Keratinocyte (primary cell): ENCODE measurements at places on chromosomes 1 and 21.

DNA sequence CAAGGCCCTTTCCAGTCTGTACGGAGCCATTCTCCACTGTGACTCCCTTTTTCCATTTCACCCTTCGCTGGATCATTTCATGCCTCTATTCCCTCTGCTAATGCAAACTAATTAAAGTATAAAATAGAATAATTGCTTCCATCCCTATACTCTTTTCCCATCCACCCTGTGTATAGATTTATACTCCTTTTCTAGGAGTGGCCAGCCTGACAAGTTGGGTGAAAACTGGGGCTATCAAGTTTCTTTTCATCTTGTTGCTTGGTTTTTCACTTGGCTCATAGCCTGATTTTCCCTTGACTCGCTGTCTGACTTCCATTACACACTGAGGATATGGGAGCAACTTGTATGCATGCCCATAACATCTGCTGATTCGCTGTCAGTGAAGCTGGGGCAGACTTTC, 107.0 kb downstream of the PLXNA2 start:
- DNase-seq: no peak

GRCh38 chr1:10631811-10632593, 157.3 kb downstream of the PEX14 start:
- no peak for DNase-seq

GRCh38 chr1:6450943-6451373, 15.0 kb downstream of the TNFRSF25 start:
- no peak for DNase-seq

DNA sequence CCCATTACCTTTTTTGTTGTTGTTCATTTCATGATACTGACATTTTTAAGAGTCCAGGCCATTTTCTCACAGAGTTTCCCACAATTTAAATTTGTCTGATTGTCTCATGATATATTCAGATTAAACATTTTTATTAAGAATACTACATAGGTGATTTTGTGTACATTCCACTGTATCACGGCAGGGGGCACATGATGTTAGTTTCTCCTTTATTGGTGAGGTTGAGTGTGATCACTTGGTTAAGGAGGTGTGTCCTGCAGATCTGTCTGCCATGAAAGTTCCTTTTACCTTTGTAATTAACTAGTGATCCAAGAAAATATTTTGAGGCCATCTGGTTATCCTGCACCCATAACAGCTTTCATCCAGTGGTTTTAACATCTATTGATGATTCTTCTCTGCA, 11.8 kb downstream of the RTCA start:
- DNase-seq: no peak

DNA sequence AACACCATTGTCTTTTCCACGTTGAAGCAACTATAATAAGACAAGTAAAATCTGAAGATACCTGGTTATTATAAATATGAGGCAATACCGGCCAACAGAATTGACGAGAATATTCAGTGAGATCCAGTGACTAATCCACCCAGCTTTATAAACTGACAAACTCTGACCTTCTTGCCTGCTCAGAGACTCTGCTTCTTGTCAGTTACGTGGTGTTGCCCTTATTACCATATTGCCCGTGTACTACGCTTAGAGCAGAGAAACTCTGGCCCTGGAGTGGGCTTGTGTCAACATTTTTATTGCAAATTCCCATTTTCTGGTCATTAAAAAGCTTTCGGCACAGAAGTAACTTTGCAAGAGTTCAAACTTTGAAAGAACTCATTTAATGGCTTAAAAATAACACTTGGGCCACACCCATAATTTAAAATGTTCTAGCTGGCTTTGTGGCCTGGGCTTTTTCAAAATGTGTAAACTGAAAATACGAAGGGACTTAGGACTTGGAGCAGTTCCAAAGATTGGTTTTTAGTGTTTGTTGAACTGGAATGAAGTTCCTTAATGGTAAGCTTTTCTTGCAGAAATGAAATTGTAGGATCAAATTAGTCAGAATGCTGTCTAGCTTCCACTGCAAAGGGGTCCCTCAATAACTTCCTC, 266.2 kb downstream of the LMO4 start:
- no peak for DNase-seq

DNA sequence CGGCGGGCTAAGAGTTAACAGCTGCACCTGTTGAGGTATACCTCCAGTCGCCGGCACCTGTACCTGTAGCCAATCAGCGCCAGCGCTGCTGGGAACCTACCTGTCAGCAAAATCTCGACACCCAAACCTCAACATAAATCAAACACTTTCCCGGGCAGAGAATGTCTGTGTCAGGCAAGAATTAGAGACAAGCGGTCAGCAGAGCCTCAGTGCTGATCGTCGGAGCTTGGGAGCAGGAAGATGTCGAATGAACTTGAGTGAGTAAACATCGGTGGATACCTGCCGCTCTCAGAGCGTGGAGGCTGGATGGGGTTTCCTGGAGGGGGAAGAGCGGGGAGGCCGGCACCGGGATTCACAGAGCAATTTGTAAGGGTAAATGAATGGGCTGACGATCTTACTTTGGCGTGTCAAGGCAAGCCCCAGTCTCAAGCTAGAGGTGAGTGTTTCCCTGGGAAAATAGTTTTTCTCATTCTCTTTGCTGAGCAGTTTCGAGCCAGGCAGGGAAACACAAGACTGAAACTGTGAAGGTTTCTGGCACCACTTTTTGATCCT, at the start of gene GRHL3:
Gene GRHL3 (plus strand): TSS at position 46 of the 552 bp plus-strand sequence. CDS start 195 bp downstream, at position 241.
- peak; percentile 62 for DNase-seq

GRCh38 chr1:182163821-182164223, 102.3 kb upstream of the ZNF648 start:
- DNase-seq: no peak

- DNase-seq: no peak
These were observed 80.8 kb downstream of the S1PR1 start for GRCh38 chr1:101317590-101317989.

DNA sequence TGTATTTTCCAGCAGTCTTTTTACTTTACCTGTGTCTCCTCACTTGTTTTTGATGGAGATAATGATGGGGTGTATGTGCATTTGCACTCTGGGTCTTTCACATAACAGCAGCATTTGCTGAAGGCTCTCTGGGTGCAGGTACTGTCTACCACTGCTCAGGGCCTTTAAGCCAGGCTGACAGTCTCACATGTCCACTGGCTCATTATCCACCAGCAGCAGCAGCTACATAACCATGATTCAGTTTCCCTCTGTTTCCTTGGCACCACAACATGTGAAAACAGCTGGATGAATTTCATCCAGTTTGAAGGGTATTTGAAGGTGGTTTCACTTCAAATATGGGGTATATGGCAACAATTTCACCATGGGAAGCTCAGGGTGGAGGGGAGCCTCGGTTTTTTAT, 41.2 kb upstream of the ROR1 start:
- no peak for DNase-seq

DNA sequence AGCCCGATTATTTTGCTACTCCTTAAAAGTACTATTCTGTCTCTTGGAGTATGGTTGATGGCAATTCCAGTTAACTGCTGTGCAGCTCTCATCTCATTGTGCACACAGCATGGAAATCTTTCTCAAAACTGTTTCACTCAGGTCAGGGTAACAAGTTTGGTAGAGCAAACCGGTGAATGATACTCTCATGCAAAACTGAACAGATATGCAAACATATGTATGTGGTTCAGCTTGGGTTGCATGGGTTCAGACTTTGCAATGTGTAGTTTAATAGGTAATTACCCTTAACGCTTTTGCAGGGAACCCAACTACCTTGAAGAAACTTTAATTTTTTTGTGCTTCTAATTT, 2.2 kb downstream of the GADD45A start:
- no peak for DNase-seq

GRCh38 chr1:15279576-15280230, 32.7 kb downstream of the FHAD1 start:
- no peak for DNase-seq

GRCh38 chr1:32538887-32539583, at the start of gene ZBTB8A:
Gene ZBTB8A (plus strand): TSS chr1:32539427. CDS start chr1:32592932, 53,505 bp downstream.
- DNase-seq: no peak

GRCh38 chr1:107153014-107153413, 12.2 kb downstream of the NTNG1 start:
- no peak for DNase-seq

- no peak for DNase-seq
These were observed 14.2 kb downstream of the MT1HL1 start for GRCh38 chr1:236990052-236990445.

- DNase-seq: no peak
These were observed 6.1 kb downstream of the TIE1 start for GRCh38 chr1:43306688-43307457.
